ENCODE measurements at places on chromosomes 16 and 17. TPM values are rescaled to one million over a fixed set of nuclear protein-coding genes. Genes with fewer than 3 reads are reported as not detected.

The CA4 gene
- total RNA-seq = 177 TPM

The CDH13 gene
- 4.9 TPM for total RNA-seq

The FN3K gene
- 45.5 TPM for total RNA-seq

The IRX6 gene
- not detected for total RNA-seq

The WNT9B gene
- total RNA-seq = not detected

The HSD11B2 gene
- total RNA-seq = 646 TPM

The PRAC1 gene
- total RNA-seq = 32.2 TPM

Data from mucosa of descending colon (tissue), 3 donors.